ENCODE measurements at places on chromosomes 3 and 15.

DNA sequence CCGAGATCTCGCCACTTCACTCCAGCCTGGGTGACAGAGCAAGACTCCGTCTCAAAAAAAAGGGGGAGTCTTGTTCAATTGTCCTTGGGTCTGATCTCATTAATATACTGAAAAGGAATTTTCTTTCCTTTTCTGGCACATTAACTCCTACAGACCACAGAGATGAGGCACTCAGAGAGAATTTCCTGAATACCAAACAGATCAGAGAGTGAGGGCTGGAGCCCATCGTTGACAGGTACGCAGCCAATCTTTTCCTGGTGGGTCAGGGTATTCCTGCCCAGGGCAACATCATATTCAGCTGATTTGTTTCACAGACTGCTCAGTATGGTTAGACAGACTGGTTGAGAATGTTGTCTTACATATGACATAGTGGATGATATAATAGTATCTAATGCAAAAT is 82.8 kb upstream of the TNFSF10 start:
- no peak for DNase-seq

- no peak for DNase-seq
Observed at GRCh38 chr3:105422645-105423044, 55.9 kb downstream of the ALCAM start.

- no peak for DNase-seq
Observed at GRCh38 chr3:9647450-9647849, 1.9 kb upstream of the MTMR14 start.

DNA sequence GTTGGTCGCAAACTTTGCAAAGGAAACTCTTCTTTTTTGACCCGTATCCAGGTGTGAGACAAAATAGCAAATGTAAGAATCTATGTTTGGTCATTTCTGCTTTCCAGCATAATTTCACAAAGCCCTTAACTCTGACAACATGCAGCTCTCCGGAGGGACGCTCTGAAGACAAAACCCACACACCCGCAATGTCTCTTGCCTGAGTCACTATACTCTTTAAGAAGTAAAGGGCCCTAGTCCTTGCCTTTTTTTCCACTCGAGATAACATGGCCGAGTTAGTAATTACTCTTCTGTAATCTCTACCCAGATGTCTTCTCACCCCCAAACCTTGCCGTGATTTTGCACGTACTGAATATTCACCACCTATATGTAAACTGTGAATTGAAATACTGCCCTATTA is 115.7 kb upstream of the ADAMTS9 start:
- DNase-seq = no peak

- no peak for DNase-seq
Observed at GRCh38 chr15:38207621-38208020, 45.0 kb upstream of the SPRED1 start.
